ENCODE measurements at places on chromosomes 16 and 17.
A peak's percentile ranks its signal among the peaks of the same experiment; 100 is the strongest.

DNA sequence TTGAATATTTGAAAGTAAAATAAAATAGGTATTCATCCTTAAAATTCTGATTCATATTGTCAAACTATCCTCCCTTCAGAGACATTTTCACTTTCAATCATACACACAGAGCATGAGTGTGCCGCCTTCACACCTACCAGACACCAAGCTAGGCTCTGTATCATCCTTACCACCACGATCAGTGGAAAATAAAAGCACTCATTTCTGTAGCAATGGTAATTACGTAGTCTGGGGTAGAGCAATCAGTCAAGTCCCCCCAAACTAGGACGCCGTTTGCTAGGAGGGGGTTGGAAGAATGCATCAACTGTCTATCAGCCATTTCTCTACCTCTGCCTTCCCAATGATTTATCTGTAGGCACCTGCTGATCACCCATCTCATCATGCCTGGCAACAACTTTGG is 84.6 kb upstream of the GRIN2A start:
- DNase-seq = no peak

GRCh38 chr17:80285237-80285920 is 24.7 kb downstream of the RNF213 start:
- no peak for DNase-seq

DNA sequence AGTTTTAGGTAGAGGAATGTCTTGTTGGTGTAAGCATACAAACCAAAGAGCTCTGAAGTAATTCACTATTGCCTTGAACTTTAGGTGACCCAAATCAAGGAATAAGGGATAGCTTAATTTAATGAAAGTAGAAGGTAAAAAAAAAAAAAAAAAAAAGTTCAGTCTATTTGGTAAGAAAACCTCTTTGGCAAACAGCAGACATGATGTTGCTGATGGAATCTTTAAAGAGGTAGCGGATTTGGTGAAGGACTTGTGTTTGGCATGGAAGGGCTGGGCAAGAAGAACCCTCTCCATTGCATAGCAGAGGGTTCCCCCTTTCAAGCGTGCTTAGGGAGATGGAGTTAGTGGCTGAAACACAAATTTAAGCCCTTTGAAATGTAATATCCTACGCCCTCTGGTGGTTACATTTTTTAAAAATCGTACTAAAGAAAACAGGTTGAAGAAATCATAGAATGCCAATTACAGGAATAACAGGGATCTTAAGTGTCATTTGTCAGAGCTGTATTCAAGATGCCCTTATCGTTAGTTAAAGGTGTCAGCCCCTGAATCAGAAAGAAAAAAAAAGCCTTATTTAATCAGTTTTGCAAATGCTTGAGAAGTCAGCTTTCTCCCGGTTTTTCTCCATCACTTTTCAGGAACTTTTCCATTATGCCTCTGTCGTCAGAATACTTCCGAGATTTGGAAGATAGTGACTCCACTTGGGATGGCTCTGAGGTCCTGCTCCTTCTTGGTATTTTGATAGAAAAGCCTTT is 383.1 kb downstream of the KCNJ2 start:
- DNase-seq = no peak

GRCh38 chr17:35433075-35433894 is 985 bp upstream of the SLFN12 start:
- DNase-seq = peak; percentile 55

- no peak for DNase-seq
Measured at GRCh38 chr16:34801875-34802274, 1342.5 kb downstream of the TP53TG3F start.

- DNase-seq = peak; percentile 46
Measured at GRCh38 chr17:10618202-10618635, 38.9 kb downstream of the MYH3 start.

DNA sequence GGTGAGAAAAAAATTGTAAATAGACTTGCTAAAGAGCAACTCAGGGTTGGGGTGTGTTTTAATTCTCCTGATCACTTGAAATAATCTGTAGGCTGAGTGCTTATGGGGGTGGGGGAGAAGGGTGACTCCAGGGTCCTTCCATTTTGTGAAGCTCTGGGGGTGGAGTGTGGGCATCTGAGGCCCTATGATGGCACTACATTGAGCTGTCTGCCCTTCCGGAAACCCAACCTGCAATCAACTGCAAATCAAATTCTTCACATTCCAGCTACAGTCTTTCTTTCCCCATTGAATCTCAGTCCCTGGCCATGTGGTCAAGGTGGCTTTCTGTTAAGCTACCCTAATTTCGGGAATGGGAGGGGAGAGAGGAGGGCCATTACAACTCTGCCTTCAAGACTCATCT is 6.0 kb upstream of the CDC6 start:
- no peak for DNase-seq

DNA sequence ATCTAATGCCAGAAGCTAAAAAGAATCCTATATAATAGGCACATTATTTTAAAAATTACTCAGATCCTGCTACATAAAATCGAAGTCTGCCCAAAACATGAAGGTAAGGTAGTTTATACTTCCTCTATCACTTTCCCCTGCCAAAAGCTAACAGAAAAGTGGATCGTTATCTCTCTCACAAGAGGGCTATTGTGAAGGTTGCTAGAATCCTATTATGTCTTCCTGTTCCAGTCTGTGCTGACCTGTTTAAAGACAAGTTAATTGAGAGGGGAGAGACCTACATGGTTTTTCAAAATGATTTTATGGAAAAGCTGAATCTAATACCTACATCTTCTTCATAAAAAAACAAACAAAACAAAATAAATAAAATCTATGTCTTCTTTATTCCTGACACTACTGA is 1410.9 kb upstream of the CDH8 start:
- no peak for DNase-seq

DNA sequence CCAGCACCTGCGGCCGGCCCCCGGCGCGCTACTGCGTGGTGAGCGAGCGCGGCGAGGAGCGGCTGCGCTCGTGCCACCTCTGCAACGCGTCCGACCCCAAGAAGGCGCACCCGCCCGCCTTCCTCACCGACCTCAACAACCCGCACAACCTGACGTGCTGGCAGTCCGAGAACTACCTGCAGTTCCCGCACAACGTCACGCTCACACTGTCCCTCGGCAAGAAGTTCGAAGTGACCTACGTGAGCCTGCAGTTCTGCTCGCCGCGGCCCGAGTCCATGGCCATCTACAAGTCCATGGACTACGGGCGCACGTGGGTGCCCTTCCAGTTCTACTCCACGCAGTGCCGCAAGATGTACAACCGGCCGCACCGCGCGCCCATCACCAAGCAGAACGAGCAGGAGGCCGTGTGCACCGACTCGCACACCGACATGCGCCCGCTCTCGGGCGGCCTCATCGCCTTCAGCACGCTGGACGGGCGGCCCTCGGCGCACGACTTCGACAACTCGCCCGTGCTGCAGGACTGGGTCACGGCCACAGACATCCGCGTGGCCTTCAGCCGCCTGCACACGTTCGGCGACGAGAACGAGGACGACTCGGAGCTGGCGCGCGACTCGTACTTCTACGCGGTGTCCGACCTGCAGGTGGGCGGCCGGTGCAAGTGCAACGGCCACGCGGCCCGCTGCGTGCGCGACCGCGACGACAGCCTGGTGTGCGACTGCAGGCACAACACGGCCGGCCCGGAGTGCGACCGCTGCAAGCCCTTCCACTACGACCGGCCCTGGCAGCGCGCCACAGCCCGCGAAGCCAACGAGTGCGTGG is 1.5 kb downstream of the NTN1 start:
- peak; percentile 13 for DNase-seq

GRCh38 chr16:24511174-24511573 is 28.2 kb upstream of the RBBP6 start:
- no peak for DNase-seq

- no peak for DNase-seq
Measured at GRCh38 chr17:78602246-78602645, 25.1 kb upstream of the DNAH17 start.

GRCh38 chr17:44887971-44888954 is 11.0 kb downstream of the EFTUD2 start:
- DNase-seq = no peak

DNA sequence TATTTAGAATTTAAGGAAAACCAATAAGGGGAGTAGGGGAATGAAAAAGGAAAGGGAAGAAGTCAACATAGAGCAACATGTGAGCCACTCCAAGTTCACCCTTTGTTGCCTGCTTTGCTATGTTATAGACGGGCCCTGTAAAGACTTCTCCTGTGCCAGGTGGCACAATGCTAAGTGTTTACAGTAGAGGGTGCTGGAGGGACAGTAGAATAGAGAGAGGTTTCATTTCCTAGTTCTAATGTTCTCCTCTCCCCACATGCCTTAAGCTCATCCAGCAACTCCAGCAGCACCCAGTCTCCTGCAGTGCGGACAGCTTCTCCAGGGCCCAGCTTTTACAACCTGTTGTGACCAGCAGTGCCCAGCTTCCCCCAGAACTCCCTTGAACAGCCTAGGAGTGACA is 468.0 kb downstream of the HS3ST3B1 start:
- DNase-seq = no peak

- DNase-seq = no peak
Measured at GRCh38 chr17:80598813-80599545, 54.3 kb downstream of the RPTOR start.

DNA sequence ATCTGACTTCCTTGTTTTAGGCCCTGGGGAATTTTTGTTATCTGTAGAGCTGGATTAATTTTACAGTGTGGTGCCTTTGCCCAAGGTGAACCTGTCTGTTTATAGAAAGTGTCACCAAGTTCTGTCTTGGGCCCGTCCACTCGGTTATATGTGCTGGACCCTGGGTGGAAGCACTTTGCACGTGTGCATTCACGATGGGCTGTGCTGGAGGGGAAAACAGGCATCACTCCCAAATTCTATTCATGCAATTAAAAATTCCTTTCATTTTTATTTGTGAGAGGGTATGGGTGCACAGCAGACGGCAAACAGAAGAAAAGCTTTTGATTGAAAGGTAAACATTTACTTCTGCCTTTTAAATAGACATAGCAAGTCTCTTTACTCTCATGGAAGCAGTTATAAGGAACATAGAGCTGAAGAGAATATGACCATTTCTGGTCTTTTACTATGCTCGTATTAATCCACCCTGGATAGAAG is 101.2 kb downstream of the WWOX start:
- no peak for DNase-seq

GRCh38 chr16:83925957-83926725 is 26.9 kb upstream of the OSGIN1 start:
- DNase-seq = no peak

- DNase-seq = no peak
Measured at GRCh38 chr17:5822281-5823060, 238.2 kb upstream of the NLRP1 start.

Measured in stimulated activated CD4-positive, alpha-beta T cell treated with anti-CD3 and anti-CD28 coated beads, Interleukin-12 subunit alpha, Interleukin-12 subunit beta, amount 100 ng/mL, for 4 hours (primary cell).